ENCODE measurements at places on chromosomes 7 and 10. TPM values are rescaled to one million over a fixed set of nuclear protein-coding genes. Genes with fewer than 3 reads are reported as not detected.

GRCh38 chr10:44787480-44788075 is 123.6 kb upstream of the TMEM72 start:
- no peak for ATAC-seq

- ATAC-seq = no peak
These were observed 6.0 kb downstream of the OR6B1 start for GRCh38 chr7:144006029-144006691.

DNA sequence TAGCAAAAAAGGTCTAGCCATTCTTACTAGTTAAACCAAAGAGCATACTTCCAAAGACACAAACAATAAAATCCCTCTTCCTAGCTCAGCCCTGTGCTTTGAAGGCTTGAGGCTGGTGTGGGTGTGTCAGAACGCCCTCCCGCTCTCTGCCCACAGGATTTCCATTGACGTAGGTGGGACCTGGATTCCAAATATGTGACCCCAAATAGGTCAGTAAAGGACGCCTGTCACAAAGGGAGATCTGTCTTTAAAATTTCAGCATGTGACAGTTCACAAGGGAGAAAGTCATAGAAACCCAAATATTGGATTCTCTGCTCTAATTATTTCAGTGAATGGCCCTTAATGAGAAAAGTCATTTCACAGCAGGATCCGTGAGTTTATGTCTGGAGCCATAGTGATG is 39.9 kb upstream of the LYZL1 start:
- no peak for ATAC-seq

GRCh38 chr7:28069388-28069787 is 111.2 kb downstream of the JAZF1 start:
- no peak for ATAC-seq

Gene MACROH2A2
- 8.2 TPM for total RNA-seq

All from gastroesophageal sphincter (tissue), 4 donors.